Iris pigment epithelial cell (primary cell): ENCODE measurements at places on chromosomes 12 and 14.

GRCh38 chr12:53097564-53098353 lies at the start of gene IGFBP6:
Gene IGFBP6 (plus strand): TSS chr12:53097667. CDS start chr12:53097718, 51 bp downstream.
- DNase-seq = peak; percentile 49

DNA sequence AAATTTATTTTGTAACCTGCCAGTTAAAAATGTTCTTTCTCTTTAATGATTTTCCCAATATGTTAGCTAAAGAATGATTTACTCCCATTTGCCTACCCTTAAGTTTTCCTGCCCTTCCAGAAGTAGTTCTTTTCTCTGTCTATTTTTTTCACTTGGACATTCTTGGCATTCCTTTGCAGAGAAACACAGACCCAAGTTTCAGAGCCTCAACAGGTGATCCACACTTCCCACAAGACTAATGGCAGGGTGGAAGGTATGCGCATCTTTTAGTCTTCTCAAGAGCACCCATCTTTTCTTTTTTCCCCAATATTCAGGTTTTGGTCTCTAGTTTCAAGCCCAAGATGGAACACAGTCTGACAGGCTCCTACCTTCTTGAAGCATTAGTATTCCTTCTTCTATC lies 420.7 kb downstream of the ADAMTS20 start:
- DNase-seq = no peak

GRCh38 chr12:17975239-17975638 lies 114.8 kb downstream of the RERGL start:
- DNase-seq = no peak

DNA sequence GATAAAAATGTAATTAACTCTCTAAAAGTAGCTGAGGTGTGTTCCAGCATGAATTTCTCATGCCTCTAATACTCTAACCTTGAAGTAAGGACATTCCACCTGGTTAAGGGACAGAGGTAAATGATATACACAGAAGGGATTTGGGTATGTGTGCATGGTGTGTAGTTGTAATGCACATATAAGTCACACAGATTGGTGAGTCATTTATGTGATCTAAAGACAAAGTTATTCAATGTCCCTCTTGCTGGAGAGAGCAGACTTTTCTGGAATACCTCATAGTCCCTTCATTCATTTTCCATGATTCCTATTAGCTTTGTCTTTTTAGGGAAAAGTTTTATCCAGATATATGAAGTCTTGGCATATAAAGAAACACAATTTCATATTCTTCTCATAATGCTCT lies 234.9 kb downstream of the SNAPC1 start:
- DNase-seq = no peak

DNA sequence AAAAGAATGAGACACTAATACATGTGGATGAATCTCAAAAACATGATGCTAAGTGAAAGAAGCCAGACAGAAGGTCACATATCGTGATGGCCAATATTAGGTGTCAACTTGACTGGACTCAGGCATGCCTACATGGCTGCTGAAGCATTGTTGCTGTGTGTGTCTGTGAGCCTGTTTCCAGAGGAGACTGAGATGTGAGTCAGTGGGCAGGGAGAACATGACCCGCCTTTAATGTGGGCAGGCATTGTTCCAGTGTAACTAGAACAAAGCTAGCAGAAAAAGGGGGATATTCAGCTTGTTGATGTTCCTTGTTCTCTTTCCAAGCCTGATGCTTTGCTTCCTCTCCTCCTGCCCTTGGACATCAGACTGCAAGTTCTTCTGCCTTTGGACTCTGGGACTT lies 47.6 kb downstream of the DCAF5 start:
- peak; percentile 82 for DNase-seq

GRCh38 chr14:34766606-34767005 lies 52.2 kb upstream of the CFL2 start:
- peak; percentile 46 for DNase-seq

- DNase-seq = peak; percentile 68
Measured at GRCh38 chr12:1093166-1093751, 102.2 kb downstream of the ERC1 start.

DNA sequence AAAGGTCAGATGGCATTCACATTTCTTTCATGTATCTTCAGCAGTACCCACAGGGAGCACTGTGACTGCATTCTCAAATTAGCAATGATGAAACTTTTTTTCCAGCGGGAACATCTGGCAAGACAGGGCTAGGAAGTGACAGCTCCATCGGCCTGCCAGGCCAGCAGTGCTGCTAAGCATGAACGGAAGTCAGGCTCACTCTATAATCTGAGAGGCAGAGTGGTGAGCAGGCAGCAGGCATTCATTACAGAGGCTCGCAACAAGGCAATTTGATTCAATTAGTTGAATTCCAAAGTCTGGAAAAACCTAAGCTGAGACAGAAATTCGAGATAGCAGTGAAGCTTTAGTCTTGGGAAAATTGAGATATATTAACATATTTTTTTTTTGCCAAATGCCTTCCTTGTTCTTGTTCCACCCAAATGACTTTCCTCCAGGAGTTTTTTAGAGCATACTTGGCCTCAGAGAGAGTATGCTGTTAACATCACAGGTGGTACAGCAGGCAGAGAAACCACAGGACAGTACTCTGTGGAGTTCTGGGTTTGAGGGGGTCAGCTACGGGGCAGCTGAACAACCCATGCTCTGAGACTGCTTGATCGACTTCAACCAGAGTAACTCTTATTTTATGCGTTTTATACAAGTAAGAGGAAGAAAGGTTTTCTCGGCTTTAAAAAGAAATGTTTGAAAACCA lies 414.9 kb downstream of the APAF1 start:
- DNase-seq = no peak

DNA sequence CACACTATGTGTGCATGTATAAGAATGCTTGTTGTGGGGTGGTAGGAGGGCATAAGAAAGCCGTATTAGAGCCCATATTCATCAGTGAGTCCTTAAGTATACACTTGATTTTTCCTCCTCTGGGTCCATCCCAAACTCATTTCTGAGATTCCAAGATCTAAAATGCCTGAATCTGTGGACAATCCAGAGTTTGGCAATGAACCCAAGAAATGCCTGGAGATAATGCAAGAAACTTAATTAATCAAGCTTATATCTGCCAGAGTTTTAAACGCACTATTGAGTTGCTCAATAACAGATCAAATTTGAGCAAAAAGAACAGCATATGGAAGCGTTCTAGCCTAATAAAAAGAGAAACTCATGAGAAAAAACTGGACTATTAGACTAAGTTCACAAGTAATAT lies 143.4 kb upstream of the NAV3 start:
- no peak for DNase-seq

DNA sequence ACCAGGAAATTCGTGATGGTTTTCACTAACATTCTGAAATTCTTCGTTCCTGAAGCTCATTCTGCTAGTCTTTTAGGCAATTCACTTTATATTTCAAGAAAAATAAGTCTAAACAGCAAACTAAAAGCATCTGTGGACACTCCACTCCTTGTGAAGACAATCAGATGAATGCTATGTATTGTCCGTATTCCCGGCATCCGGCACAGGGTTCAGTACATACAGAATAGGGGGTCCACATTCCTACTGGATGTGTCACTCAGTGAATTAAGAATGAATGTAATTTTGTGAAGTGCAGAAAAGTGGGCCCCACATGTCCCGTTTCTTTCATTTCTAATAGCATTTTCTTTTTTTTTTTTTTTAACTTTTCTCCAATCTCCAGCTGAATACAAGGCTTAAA lies 241.3 kb downstream of the GRIN2B start:
- DNase-seq = no peak

- DNase-seq = no peak
Measured at GRCh38 chr12:132045751-132046150, 96.0 kb downstream of the EP400 start.

GRCh38 chr14:65496178-65496993 lies 83.9 kb downstream of the FUT8 start:
- peak; percentile 54 for DNase-seq

GRCh38 chr12:110245369-110245772 lies 35.7 kb upstream of the ATP2A2 start:
- no peak for DNase-seq

DNA sequence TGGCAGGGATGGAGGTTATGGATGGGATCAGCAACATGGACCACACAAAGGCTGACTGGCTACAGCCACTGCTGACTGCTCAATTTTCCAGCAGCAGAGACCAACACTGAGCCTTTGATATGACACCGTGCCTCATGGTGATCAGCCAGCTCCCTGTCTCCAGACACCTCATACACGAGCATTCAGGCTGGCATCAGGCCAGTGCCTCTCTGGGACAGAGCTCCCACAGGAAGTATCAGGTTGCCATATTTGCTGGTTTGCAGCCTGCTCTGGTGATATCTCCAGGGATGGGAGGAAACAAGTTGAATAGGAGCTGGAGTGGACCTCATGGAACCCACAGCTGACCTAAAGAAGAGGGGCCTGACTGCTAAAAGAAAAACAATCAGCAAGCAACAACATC lies 471.2 kb upstream of the ATXN7L3B start:
- peak; percentile 0 for DNase-seq

GRCh38 chr12:104204690-104205480 lies 10.7 kb upstream of the TXNRD1 start:
- no peak for DNase-seq

DNA sequence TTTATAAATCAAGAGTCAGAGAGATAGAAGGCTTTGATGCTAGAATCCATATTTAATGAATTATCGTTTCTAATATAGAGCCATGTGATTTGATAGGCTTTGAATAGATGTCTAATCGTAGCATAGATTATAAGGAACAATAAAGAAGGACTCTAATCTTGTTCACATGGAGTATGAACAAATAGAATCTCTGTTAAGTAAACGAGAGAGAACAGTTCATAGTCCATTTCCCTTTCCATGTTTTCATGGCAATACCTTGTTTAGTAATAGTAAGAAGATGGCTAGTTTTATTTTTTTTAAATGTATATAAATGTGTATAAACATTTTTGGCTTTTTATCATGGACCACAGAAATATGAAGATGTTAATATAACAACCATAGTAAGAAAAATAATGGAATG lies 32.3 kb upstream of the RAD51AP1 start:
- no peak for DNase-seq

- no peak for DNase-seq
Measured at GRCh38 chr12:32402946-32403345, 3.6 kb downstream of the FGD4 start.

DNA sequence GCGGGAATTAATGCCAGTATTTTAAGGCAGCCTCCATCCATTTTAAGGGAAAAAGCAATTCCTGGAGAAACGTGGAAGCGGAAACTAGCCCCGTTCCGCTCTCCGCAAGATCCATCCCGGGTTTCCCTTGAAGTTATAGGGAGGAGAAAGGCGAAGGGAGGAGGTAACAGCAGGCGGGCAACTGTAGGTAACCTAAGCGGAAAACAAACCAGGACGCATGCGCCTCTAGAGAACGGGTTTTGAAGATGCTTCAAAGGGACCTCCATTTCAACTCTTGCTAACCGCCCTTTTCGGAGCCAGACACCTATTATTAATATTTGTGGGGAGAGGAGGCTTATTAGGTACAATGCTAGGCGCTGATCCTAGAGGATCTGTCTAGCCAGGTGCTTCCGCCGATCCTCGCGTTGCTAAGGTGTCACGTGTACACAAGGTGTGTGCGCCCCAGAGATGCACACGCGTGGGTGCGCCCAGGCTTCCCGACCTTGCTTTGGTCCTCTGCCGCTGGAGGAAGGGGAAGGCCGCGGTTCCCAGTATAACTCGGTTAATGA lies 6.2 kb downstream of the TBX5 start:
- no peak for DNase-seq

DNA sequence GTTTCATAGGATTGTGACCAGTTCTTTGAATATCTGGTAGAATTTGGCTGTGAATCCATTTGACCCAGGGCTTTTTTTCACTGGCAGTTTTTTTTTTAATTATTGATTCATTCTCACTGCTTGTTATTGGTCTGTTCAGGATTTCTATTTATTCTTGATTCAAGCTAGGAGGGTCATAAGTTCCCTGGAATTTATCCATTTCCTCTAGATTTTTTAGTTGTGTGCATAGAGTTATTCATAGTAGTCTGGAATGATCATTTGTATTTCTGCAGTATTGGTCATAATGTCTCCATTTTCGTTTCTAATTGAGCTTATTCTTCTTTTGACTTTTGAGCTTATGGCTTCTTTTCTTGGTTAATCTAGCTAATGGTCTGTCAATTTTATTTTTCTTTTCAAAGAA lies 291.6 kb downstream of the AKAP6 start:
- DNase-seq = peak; percentile 40

GRCh38 chr14:90781876-90782275 lies 34.4 kb downstream of the TTC7B start:
- no peak for DNase-seq

- peak; percentile 1 for DNase-seq
Measured at GRCh38 chr14:84006643-84007155, 1523.2 kb upstream of the FLRT2 start.

GRCh38 chr12:70598467-70599193 lies 38.6 kb downstream of the PTPRB start:
- no peak for DNase-seq

GRCh38 chr12:1936406-1937320 lies 18.2 kb upstream of the CACNA2D4 start:
- DNase-seq = peak; percentile 79

DNA sequence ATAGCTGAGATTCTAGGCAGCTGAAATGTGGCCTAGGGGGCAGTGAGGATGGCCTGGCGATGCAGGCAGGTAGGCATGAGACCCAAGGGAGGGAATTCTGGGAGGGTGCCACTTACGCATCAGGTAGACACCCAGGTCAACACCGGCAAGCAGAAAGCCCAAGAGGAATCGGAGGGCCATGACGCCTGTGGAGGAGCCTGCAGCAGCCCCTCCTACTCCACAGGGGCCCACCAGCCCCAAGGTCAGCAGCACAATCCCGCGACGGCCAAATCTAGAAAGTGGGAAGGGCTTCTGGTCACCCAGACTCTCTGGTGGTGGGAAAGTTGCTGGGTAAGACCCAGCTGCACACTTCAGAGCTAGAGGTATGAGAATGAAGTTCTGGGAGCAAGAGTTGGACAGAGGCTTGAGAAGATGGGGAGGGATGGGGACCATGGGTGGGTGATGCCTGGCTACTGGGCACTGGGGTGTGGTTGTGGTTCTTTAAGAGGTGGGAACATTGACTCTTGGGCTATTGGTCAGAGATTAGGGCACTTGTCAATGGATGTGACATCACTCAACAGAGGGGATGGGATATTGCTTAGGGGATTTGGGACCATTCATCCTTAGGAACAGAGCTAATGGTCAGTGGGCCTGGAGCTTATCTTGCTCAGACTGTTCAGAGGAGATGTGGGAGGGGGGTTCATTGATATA lies 3.4 kb downstream of the SLC22A17 start:
- no peak for DNase-seq

- no peak for DNase-seq
Measured at GRCh38 chr14:102396521-102396920, 33.8 kb downstream of the TECPR2 start.

DNA sequence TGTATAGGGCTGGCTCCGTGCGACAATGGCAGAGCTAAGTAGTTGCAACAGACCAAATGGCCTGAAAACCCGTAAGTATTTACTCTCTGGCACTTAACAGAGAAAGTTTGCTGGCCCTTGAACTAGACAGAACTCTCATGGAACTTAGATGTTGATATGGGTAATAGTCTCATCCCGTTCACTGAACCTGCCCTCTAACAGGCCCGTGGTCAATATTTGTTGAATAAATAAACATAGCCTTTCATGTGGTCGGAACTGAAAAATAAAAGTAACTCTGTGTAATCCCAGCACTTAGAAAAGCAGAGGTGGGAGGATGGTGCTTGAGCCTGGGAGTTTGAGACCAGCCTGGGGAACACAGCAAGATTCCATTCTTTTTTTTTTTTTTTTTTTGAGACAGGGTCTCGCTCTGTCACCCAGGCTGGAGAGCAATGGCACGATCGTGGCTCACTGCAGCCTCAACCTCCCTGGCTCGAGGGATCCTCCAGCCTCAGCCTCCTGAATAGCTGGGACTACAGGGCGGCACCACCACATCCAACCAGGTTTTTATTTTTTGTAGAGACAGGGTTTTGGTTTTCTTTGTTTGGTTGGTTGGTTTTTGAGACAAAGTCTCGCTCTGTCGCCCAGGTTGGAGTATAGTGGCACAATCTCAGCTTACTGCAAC lies 29.7 kb downstream of the KDM2B start:
- no peak for DNase-seq
